ENCODE measurements at places on chromosomes 16 and 17.

DNA sequence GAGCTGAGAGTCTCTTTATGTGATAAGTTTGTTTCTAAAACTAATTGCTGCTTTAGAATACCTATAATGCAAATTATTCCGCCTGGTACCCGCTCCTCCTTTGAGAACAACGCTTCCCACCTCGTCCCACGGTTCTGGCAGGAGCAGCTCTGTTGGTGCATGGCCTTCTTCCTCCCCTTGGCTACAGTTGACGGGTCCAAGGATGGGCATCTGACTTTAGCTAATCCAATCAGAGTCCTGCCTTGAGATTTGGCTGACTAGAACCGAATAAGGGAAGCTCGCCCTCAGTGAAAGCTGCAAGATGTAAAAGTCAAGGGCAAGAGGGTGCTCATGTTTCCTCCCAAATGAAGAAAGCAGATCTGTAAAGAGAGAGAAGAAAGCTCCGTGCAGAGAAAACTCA is 481.3 kb downstream of the SLC39A11 start:
- no peak for DNase-seq

GRCh38 chr17:68102318-68102758 is 66.8 kb downstream of the KPNA2 start:
- no peak for DNase-seq

GRCh38 chr16:63921737-63922295 is 1200.0 kb downstream of the CDH11 start:
- no peak for DNase-seq

DNA sequence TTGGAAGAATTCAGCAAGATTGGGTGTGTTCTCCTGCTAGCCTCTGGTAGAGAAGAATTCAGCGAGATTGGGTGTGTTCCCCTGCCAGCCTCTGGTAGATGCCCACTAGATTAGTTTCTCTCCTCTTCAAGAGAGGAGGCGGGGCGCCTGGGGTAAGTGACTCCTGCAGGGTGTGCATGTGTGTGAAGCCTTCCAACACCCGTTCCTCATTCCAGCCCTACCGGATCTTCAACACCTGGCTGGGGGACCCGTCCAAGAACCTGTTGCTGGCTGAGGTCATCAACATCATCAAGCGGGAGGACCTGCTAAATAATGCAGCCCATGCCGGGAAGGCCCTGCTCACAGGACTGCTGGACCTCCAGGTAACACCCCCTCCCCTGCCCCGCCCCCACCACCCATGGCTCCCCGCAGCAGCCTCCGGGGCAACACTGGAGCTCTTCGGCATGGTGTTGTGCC is 21.3 kb downstream of the TMEM186 start:
- DNase-seq, result no peak
